ENCODE measurements at places on chromosomes 12 and 14. TPM values are rescaled to one million over a fixed set of nuclear protein-coding genes. Genes with fewer than 3 reads are reported as not detected.

PLBD1 gene
- not detected for total RNA-seq

GRCh38 chr12:2360630-2361170 lies 307.9 kb downstream of the CACNA1C start:
- H3K27ac ChIP-seq, result no peak overlapping the region
- DNase-seq, result no peak
- peaks cover 14% of the 10 kb centered on the region for H3K27me3 ChIP-seq
- H3K4me1 ChIP-seq, result peaks cover 43% of the 10 kb centered on the region
- peaks cover 3% of the 10 kb centered on the region for H3K36me3 ChIP-seq

GRCh38 chr12:1837541-1838204 lies 17.3 kb downstream of the LRTM2 start:
- no peaks in the 10 kb centered on the region for H3K4me1 ChIP-seq
- H3K27ac ChIP-seq, result no peak overlapping the region
- no peak for DNase-seq
- H3K4me3 ChIP-seq, result no peak overlapping the region

- H3K27ac ChIP-seq, result no peak overlapping the region
- H3K36me3 ChIP-seq, result no peaks in the 10 kb centered on the region
- DNase-seq, result no peak
- H3K4me3 ChIP-seq, result no peak overlapping the region
- H3K4me1 ChIP-seq, result no peaks in the 10 kb centered on the region
Observed at GRCh38 chr12:99068993-99069747, 424.1 kb downstream of the APAF1 start.

DNA sequence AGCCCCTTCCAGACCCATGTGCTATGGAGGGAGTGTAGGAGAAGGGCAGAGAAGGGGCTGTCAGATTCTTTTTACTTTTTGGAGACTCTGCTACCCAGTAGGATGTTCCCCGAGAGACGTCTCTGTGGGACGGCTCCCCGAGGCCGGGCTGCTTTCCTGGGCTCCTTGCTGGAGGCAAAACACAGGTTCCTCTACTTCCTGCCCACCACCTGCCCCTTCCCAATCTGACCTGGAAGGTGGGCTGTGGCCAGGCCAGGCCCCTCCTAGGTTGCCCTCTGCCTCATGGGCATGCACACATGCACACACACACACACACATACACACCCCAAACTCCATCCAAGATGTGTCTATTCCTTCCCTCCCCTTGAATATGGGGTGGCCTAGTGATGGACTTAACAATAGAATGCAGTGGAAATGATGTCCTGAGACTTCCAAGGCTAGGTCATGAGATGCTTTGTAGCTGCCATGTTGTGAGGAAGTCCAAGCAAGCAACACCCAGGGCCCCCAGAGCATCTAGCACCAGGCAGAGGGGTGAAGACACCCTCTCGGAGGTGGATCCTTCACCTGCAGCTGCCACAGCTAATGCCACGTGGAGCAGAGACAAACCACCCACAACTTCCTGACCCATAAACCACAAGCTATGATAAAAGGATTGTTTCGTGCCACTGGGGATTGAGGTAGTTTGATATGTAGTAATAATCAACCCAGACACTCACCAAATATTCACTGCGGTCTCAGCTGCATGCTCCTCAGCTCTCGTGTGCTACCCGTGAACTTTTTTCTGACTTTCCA lies 1.6 kb upstream of the ASB2 start:
- peak overlapping the region; percentile 81 for H3K4me3 ChIP-seq
- H3K27ac ChIP-seq, result peak overlapping the region; percentile 98
- peaks cover 1% of the 10 kb centered on the region for H3K27me3 ChIP-seq
- H3K36me3 ChIP-seq, result peaks cover 25% of the 10 kb centered on the region

DNA sequence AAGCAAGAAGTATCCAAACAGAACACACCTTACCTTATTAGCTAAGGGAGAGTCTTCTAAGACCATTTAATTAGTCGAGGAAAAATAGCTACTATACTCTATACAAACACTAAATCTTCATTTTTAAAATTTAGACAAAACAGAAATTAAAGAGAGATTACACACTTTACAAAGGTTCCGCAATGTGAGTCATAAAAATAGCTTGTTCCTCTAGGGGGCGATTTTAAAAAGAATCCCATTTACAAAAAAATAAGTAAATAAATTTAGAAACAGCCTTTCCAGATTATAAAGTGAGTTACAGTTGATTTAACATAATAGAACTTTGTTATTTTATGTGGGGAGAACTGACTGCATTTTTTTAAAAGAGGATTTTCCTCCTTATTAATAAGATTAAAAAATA lies 201.6 kb downstream of the PAX9 start:
- no peak for DNase-seq
- H3K27me3 ChIP-seq, result no peaks in the 10 kb centered on the region
- no peak overlapping the region for H3K4me3 ChIP-seq
- H3K36me3 ChIP-seq, result no peaks in the 10 kb centered on the region
- H3K4me1 ChIP-seq, result no peaks in the 10 kb centered on the region
- no peak overlapping the region for H3K27ac ChIP-seq

RTN1 gene
- not detected for total RNA-seq

OTX2 gene
- not detected for total RNA-seq

- H3K27ac ChIP-seq, result peak overlapping the region; percentile 23
- H3K4me3 ChIP-seq, result no peak overlapping the region
- H3K36me3 ChIP-seq, result peaks cover 11% of the 10 kb centered on the region
- peaks cover 62% of the 10 kb centered on the region for H3K4me1 ChIP-seq
- DNase-seq, result no peak
Observed at GRCh38 chr12:12022306-12022936, 48.3 kb upstream of the BCL2L14 start.

DNA sequence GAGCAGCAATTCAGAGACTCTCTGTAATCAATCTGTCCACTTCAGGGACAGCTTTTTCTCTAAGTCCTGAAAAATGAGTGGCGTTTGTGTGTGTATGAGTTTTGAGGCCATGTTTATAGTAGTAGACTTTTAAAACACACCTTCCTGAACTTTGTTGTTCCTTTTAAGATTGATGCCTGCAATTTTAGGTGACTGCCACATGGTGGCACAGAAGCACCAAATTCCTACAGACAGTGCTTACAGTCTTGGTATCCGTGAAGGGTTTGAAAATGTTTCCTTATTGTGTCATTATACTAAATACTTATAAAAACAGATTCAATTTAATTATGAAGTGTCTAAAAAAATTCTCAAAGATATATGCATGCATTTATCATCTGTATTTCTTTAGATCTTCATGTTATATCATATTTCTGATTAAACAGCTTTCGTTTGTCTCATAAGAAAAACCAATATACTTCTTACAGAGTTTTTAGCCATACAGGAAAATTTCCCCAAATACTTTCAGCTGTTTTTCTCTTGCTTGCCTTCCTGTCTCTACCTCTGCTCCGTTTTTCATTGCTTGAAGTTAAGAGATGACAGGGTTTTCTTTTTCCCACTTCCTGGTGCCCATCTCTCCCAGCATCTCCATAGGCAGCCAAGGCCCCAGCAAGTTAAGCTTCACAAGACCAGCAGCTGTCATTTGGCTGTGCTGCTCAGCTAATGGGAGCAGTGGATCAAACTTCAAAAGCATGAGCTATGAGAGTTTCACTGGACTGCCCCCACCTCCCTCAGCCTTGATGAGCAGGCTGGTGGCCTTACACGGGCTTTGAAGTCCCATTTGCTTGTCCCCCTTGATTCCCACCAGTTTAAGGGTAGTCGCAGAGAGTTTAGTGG lies 259.6 kb downstream of the AKAP6 start:
- no peak overlapping the region for H3K27ac ChIP-seq
- no peaks in the 10 kb centered on the region for H3K27me3 ChIP-seq
- no peak overlapping the region for H3K4me3 ChIP-seq

TMEM132C gene
- not detected for total RNA-seq

DRAM1 gene
- total RNA-seq, result 4.3 TPM

GRCh38 chr12:21985155-21985554 lies 43.9 kb upstream of the ABCC9 start:
- no peaks in the 10 kb centered on the region for H3K4me1 ChIP-seq
- DNase-seq, result no peak
- no peak overlapping the region for H3K4me3 ChIP-seq
- peaks cover 11% of the 10 kb centered on the region for H3K27me3 ChIP-seq
- no peaks in the 10 kb centered on the region for H3K36me3 ChIP-seq

KRT79 gene
- total RNA-seq, result not detected

DNA sequence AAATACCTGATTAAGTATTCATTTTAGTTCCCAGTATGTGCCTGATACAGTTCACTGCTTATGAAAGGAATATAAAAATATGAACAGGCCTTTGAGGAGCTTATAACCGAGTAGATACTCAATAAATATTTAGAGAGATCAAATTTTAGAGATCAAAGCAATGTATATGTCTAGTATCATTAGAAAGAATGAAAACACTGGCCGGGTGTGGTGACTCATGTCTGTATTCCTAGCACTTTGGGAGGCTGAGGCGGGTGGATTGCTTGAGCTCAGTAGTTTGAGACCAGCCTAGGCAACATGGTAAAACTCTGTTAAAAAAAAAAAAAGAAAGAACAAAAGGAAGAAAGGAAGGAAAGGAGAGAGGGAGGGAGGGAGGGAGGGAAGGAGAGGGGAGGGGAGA lies 113.2 kb upstream of the EEA1 start:
- no peaks in the 10 kb centered on the region for H3K27me3 ChIP-seq
- no peaks in the 10 kb centered on the region for H3K36me3 ChIP-seq
- no peak for DNase-seq
- H3K4me1 ChIP-seq, result no peaks in the 10 kb centered on the region
- no peak overlapping the region for H3K27ac ChIP-seq

NXPH4 gene
- 0.47 TPM for total RNA-seq

- H3K27me3 ChIP-seq, result peaks cover 39% of the 10 kb centered on the region
- peaks cover 2% of the 10 kb centered on the region for H3K4me1 ChIP-seq
- DNase-seq, result peak; percentile 55
- no peak overlapping the region for H3K4me3 ChIP-seq
- no peak overlapping the region for H3K27ac ChIP-seq
Observed at GRCh38 chr14:106346534-106347290, 820.3 kb downstream of the TMEM121 start.

IFNG-AS1 gene
- not detected for total RNA-seq

DNA sequence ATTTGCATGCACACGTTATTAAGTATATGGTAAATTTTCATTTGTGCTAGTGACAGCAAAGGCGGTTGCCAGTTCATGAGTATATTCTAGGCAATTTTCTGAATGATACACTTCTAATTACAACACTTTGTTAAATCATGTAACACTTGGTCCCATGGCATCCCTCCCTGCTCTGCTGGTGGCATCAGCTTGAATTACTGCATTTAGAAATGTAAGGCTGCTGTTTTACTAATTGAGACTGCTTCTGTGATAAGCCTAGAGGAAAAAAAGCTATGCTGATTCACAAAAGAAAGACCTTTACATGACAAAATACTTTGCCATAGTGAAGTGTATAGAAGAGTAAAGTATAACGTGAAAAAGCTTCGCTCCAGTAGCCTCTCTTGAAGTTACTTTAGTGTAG lies 636.1 kb downstream of the KCNH5 start:
- H3K36me3 ChIP-seq, result no peaks in the 10 kb centered on the region
- no peaks in the 10 kb centered on the region for H3K4me1 ChIP-seq
- H3K4me3 ChIP-seq, result no peak overlapping the region
- no peaks in the 10 kb centered on the region for H3K27me3 ChIP-seq

- H3K27ac ChIP-seq, result no peak overlapping the region
- H3K4me1 ChIP-seq, result peaks cover 7% of the 10 kb centered on the region
- H3K36me3 ChIP-seq, result peaks cover 65% of the 10 kb centered on the region
- no peak for DNase-seq
- H3K4me3 ChIP-seq, result no peak overlapping the region
Observed at GRCh38 chr14:90040411-90040810, 21.4 kb upstream of the KCNK13 start.

DNA sequence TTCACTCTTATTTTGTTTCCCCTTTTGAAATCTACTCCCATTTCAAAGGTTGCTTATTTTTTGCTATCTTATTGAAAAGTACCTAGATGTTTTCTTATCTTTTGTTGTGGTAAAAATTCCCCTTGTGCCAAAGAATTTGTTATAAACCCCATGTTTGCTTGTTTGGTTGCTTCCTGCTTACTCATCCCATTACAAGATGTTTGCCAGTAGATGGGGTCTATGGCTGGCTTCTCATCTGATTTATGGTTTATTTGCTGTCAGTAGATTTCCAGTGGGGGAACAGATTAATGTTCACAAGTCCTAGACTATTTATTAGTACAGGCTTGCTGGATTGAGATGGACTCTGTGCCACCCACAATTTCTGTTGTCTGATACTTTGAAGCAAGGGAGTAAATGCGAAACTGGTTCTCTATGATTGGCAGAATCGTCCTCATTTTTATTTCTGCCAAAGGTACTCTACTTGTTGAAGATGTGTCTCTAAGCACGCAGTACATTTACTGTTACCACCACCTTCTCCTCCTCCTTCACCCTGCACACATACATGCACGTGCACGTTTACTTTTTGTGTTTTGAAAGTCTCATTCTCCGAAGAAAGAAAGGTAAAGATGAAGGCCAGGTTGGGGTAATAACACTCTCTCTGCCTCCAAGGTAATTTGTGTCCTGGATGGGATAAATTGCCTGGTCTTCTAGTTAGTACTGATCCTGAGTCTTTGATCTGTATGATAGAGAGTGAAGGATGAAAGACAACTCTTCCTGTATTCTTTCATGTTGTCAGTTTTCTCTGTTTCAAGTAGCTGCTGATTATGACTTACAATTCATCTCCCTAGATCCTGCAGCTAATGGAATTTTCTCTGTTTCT lies 117.2 kb upstream of the ATP2B1 start:
- DNase-seq, result no peak
- peaks cover 1% of the 10 kb centered on the region for H3K27me3 ChIP-seq
- no peaks in the 10 kb centered on the region for H3K36me3 ChIP-seq
- H3K4me1 ChIP-seq, result peaks cover 4% of the 10 kb centered on the region
- H3K27ac ChIP-seq, result no peak overlapping the region
- H3K4me3 ChIP-seq, result no peak overlapping the region

GRCh38 chr12:6699259-6699988 lies 1.2 kb downstream of the PIANP start:
- DNase-seq, result no peak
- no peak overlapping the region for H3K27ac ChIP-seq
- peaks cover 64% of the 10 kb centered on the region for H3K27me3 ChIP-seq

DNA sequence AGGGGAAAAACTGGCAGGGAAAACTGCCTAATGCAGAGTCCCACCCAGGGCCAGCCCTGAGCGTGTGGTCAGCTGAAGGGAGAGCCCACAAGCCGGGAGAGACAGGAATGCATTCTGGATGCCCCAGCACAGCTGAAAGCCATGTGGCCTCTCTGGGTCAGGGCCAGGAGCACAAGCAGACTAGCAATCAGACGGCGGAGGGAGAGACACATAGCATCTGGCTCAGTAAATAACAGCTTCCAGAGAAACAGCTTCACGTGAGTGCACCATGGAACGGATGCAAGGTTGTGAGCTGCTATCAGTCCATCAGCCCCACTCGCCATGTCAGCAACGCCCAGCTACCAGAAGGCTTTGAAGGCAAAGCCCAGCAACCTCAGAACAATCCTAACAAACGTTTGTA lies 28.2 kb upstream of the TMEM106C start:
- no peak for DNase-seq
- H3K27ac ChIP-seq, result no peak overlapping the region
- no peak overlapping the region for H3K4me3 ChIP-seq
- H3K4me1 ChIP-seq, result no peaks in the 10 kb centered on the region
- H3K27me3 ChIP-seq, result peaks cover 22% of the 10 kb centered on the region

CNTN1 gene
- not detected for total RNA-seq

GPD1 gene
- 0.62 TPM for total RNA-seq

SCNN1A gene
- not detected for total RNA-seq

RNF212B gene
- not detected for total RNA-seq

HHIPL1 gene
- not detected for total RNA-seq

CD4 gene
- 271 TPM for total RNA-seq

MSI1 gene
- total RNA-seq, result 0.79 TPM

CLEC2A gene
- total RNA-seq, result not detected

RAP1B gene
- 207 TPM for total RNA-seq

- H3K27ac ChIP-seq, result no peak overlapping the region
- no peaks in the 10 kb centered on the region for H3K36me3 ChIP-seq
- H3K4me1 ChIP-seq, result peaks cover 3% of the 10 kb centered on the region
- no peak overlapping the region for H3K4me3 ChIP-seq
- H3K27me3 ChIP-seq, result peaks cover 11% of the 10 kb centered on the region
Observed at GRCh38 chr14:100576091-100577085, 10.8 kb downstream of the BEGAIN start.

All from activated CD4-positive, alpha-beta T cell treated with anti-CD3 and anti-CD28 coated beads, Interleukin-2, amount 10 ng/mL, durations not matched to agents 24 days and 14 days (primary cell).